ENCODE measurements at places on chromosomes 4 and X.

DNA sequence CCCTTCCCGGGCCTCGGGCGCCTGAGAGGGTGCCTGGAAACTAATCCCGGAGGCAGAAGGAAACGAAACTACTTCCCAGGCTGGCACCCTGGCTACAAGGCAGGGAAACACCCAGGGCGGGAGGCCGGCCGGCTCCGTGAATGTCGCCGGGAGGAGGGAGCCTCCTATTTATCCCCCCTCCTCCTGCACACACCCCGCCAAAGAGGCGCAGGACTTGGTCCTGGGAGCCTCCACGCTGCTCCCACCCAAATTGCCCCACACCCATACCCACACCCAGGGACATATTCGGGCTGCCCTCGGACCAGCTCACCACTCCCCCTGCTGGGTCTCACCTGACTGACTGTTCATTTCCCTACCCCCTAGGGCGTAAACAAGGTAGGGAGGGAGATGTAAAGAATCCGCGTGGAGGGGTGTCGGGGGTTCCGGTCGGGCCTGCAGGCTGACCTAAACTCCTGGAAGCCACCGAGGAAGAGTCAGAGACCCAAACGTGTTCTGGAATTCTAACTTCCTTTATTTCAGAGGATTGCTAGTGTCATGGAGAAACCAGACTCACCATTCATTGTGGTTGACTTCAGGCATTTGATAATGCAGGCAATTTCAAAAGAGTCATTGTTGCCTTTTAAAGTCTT is at the start of gene BTC:
TSS of gene BTC (minus strand) at position 142 of the 629 bp plus-strand sequence. CDS start 198 bp downstream, outside the sequence.
- no peak for DNase-seq

DNA sequence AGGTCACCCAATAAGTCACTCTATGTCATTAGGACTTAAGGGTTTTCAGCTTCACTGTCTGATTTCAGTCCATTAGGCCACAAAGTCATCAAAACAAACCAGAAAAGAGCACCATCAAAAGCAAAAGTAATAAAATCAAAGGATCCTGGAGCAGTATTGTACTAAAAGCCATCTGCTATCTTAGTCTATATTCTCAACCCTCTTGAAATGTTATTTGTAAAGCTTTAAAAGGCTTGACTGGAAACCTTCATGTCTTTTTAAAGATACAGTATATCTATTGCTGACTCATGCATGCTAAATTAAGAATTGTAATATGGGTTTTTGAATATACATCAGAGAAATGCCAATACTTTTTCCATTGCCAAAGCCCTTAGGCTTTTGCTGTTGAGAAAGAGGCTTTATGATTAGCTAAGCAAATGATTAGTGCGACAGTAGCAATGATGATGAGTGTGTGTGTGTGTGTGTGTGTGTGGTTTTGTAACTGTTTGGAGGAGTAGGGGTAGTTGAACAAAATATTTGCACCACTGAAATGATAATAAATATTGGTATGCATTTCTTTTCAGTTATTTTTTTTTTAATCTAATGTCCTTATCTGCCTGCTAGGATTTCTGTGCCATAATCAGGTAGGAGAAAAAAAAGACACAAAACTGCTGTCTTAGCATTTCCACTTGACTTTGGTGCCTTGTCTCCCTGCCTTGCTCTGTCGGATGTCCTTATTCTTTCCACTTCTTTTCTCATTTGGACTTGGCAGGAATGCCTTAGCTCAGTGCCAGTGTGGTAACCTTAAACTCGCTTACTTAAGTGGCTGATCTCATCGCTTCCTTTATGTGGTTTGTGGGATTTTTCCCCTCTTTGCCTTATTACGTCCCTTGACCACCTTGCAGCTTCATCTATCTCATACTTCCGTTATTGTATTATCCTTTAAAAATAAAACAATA is 119.7 kb downstream of the PCDH7 start:
- DNase-seq, result peak; percentile 79

DNA sequence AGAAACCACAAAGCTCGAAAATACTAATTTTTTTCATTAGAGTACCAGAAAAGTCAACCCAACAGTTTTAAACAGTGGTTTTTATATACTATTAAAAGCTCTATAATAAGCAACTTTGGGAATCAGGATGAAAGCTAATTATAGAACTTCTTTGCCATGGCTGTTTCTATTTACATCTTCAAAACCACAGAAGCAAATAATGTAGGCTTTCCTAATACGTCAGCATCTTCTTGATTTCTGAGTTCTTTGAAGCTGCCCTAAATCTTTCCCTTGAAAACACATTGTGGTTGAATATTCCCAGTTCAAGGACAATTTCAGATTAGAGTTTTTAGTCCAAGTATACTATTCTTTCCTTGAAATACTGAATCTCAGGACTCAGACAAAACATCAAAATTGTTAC is 460.2 kb upstream of the FAT1 start:
- DNase-seq, result no peak

GRCh38 chrX:65587616-65588526 is 53.3 kb upstream of the LAS1L start:
- no peak for DNase-seq

DNA sequence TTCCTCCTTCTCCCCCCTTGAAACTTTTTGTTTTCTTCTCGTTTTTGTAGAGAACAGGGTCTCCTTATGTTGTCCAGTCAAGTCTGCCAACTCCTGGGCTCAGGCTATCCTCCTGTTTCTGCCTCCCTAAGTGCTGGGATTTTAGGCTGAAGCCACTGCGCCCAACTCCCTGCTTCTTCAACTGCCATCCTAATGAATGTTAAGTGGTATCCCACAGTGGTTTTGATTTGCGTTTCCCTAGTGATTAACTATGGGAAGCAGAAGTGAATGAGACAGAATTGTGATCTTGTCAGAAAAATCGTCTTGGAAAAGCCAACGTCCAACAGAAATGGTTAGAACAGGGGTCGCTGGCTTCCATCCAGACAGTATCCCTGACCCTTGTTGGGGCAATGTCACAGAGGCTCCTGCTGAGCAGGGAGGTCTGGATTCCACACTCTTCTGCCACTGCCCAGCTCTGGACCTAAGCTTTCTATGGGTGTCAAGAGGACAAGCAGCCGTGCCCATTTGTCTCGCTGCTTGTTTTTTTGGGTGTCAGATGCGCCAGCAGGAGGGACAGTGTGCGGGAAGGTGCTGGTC is 869 bp upstream of the ADD1 start:
- no peak for DNase-seq

DNA sequence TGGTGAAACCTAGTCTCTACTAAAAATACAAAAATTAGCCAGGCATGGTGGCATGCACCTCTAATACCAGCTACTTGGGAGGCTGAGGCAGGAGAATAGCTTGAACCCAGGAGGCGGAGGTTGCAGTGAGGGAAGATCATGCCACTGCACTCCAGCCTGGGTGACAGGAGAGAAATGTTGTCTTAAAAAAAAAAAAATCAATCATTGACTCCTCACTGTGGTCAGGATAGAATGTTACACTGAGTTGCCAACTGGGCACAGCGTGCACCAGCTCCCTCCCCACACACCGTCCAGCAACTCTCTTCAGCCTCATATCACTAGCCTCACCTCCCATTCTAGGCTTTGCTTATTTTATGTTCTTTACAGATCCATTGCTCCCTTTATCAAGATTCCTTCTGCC is 79.5 kb downstream of the CHRNA9 start:
- no peak for DNase-seq

DNA sequence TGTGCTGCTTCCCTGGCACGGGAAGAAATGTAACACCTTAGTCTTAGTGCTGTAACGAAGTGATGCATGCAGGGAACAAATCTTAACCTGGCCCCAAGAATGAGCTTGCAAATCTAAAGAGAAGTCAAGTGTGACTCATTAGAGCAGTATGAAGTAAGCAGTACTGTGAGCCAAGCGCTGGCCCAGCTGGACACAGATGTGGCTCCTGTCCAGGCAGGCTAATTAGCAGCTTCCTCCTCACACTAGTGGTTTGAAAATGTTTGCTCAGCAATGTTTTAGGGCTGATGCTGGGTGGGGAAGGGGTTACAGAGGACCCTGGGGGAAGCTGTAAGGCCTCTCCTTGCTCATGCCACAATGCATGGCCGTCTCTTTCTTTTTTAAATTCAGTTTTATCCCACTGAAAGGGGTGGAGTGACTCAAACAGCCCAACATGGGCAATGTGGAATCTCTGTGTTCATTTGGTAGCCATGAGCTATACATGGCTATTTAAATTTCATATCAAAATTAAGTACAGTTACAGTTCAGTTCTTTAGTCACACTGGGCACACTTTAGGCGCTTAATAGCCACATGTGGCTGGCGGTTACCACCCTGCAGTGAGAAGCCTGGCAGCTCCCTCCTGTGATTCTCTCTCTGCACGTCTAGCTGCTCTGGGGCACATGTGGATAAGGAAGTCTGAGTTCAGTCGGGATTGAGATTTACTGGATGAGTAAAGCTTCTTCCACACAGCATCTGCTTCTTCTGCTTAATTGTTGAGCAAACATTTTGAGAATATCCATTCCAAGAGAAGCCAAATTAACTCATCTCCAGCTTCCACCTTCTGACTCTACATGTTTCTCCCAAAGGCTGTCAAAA is 48.8 kb downstream of the MAP7D2 start:
- DNase-seq, result peak; percentile 65

DNA sequence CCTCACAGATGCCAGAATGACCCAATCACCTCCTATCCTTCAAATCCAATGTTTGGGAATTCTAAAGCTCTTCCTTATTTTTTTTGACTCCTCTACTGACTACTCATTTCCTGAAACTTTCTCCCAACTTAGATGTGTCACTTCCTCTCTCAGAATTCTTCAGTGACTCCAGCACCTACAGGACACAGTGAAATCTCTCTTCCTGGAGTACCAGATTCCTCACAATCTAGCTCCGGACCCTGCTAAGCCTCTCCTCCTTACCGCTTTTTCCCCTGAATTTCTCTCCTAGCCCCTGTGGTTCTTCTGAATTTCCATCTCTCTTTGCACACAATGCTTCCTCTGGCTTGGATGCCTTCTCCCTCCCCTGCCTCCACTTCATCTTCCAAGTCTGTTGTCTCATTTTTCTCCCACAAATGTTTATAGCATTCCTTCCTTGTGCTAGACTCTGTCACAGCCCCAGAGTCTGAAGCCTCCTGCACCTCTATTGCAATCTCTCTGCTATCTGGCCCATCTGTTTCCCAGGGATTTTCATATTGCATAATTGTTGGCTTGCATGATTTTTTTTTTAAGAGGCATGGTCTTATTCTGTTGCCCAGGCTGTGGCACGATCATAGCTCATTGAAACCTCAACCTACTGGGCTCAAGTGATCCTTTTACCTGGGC is 80.1 kb downstream of the ANAPC4 start:
- no peak for DNase-seq

- DNase-seq, result peak; percentile 4
Observed at GRCh38 chr4:86497980-86498862, 95.9 kb upstream of the PTPN13 start.

DNA sequence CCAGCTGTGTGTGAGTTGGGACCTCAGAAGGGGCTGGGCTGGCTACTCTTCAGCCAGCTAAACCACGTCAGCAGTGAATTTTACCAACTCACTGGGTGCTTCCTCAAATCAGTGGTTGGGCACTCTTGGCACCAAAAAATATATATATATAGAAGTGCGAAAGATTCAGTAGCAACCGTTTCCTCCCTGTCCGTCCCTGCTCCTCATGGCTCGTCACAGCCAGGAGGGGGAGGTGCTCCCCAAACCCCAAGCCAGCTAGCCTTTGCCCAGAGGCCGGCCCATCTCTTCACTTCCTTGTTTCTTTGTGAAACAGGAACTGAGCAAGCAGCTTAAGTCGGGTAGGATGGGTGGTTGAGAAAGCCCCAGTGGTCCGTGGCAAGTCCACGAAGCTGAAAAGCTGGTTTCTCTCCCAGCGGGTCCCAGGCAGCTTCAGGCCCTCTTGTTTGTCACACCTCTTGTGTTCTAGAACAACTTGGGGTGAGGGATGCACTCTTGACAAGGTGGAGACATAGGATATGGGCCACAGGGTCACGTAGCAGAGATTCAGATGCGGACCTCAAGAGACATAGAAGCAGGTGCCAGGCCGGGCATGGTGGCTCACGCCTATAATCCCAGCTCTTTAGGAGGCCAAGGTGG is 6.8 kb upstream of the SASH3 start:
- DNase-seq, result no peak

- DNase-seq, result no peak
Observed at GRCh38 chrX:2618516-2618915, 72.6 kb upstream of the CD99 start.

- no peak for DNase-seq
Observed at GRCh38 chr4:61522312-61522711, 322.2 kb downstream of the ADGRL3 start.
